Cardiac muscle cell (in vitro differentiated cells and primary cell): ENCODE measurements at places on chromosomes 4 and X. TPM values are rescaled to one million over a fixed set of nuclear protein-coding genes. Genes with fewer than 3 reads are reported as not detected.

DNA sequence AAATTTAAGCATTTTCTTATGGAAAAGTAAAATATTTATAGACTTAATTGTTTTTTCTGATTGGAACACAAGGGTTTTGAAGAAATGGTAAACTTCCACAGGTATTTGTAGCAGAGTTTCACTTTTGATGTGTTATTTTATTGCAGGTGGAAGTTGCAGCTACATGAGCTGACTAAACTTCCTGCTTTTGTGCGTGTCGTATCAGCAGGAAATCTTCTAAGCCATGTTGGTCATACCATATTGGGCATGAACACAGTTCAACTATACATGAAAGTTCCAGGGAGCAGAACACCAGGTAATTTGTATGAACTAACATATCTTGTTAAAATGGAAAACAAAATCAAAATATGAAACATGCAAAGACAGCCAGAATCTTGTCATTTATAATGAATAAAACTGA lies 117.4 kb downstream of the DIPK2B start:
- DNase-seq, result no peak

- DNase-seq, result no peak
Observed at GRCh38 chrX:10893366-10893765, 217.8 kb upstream of the HCCS start.

- peak; percentile 70 for DNase-seq
Observed at GRCh38 chr4:66574145-66574978, 904.1 kb upstream of the EPHA5 start.

- DNase-seq, result no peak
Observed at GRCh38 chrX:38489341-38489740, 72.0 kb upstream of the TSPAN7 start.

Gene ARR3
- not detected in 2 replicates for total RNA-seq

DNA sequence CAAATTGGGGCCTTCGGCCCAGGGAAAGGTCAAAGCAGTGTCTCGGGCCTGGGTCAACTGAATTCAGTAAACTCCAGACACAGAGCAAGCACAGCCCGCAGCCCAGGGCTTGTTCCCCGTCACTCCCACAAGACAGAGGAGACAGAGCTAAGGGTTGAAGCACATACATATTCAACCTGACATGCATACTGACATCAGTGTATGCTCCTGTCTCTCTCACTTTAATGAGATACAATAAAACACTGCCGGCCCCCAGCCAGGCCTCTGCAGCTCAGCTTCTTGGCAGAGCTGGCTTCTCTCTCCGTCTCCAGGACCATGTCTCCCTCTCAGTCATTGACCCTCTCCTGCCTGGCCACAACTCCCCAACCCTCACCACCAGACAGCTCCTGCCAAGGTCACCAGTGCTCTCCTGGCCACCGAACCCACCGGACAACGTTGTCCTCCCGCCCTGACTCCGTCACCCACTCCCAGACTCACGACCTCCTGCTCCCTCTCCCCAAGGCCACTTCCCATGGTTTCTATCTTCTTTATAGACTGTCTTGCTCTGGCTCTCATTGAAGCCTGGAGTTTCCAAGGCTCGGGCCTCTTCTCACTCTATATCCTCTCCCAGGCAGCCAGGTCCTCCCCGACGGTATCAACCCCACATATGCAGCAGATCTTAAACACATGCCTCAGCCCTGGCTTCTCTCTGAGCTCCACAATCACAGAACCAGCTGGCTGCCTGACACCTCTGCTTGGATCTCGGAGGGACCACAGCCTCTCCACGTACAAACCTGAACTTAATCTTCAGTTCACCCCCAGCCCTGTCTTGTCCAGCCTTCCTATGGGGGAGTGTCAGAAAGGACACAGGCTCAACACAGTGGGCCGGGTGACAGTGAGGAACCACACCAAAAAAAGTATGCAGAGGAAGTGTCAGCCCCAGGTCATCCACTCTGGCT lies 67.7 kb upstream of the C4orf50 start:
- no peak for DNase-seq

DNA sequence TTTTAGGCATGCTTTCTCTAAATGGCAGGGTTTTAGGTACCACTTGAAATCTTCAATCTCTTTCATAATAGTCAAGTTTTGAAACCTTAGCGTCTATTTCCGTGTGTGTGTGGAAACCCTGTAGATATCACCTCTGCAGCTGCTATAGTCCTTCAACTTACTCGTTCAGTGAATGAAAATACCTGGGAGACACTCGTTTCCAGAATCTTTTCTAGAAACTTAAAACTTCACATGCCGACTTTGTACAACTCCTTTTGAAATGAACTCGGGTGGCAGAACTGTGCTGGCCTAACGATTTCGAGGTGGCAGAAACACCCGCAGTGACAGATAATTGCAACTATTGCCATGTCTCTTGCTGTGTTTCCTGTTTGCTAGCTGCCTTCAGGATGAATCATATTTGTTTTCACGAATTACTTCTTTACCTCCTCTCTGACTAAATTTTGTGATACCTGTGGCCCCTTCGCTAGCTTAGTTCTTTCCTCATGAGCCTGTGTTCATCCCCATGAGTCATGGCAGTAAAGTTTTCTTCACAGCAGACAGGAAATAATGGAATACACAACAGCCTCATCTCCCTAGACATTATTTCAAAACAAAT lies 104.7 kb upstream of the SMIM10 start:
- no peak for DNase-seq

DNA sequence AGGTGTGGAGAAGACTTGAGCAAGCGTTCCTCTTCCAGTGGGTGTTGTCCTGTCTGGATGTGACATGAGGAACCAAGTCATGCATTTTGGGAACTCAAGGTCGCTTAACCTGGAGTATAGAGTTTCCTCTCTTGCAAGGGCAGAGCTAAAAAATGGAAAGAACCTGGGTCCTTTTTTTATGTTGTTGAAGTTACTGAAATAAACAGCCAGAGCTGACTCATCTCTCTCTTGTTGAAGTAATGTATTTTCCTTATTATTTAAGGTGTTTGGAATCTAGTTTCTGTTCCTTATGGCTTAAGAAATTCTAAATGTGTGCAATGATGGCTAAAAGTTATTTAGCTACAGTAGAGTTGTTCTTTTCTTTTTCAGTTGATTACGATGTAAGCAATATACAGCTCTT lies 314.5 kb downstream of the CAMK2D start:
- DNase-seq, result no peak

DNA sequence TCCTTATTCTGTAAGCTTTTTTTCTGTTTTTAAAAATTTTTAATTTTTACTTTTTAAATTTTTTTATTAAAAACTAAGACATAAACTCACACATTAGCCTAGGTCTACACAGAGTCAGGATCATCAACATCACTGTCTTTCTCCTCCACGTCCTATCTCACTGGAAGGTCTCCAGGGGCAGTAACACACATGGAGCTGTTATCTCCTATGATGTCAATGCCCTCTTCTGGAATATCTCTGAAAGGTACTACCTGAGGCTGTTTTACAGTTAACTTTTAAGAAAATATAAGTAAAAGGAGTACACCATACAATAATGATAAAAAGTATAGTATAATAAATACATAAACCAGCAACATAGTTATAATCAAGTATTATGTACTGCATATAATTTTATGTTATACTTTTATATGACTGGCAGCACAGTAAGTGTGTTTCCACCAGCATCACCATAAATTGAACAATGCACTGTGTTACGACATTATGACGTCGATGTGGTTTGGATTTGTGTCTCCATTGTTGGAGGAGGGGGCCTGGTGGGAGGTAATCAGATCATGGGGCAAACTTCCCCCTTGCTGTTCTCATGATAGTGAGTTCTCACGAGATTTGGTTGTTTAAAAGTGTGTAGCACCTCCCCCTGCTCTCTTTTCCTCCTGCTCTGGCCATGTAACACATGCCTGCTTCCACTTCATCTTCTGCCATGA lies 21.3 kb downstream of the IL15 start:
- no peak for DNase-seq

DNA sequence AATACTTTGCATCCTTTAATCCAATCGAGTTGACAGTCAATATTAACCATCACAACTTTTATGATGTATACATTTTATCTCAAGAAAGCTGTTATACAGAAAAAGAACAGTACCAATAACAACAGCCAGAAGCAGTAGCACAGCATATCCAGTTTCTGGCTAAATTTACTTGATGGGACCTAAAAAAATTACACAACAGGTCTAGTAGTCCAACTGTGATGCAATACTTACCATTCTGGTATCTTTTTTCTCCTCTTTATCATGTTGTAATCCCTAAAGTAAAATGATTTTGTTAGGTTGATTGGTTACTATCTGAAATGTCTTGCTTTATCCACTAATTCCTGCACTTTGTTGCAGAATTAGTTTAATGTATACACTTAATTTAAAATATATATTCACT lies 1150.6 kb downstream of the FAT4 start:
- no peak for DNase-seq

Gene UNC5C
- 25.9 and 28.4 TPM in 2 replicates for total RNA-seq

Gene FRAS1
- total RNA-seq, result 13.8 and 20.4 TPM in 2 replicates

GRCh38 chr4:106801386-106801785 lies 234.7 kb downstream of the DKK2 start:
- DNase-seq, result no peak
